ENCODE measurements at places on chromosomes 7 and 10. TPM values are rescaled to one million over a fixed set of nuclear protein-coding genes. Genes with fewer than 3 reads are reported as not detected.

Gene GPR37
- total RNA-seq, result 43.7 TPM

DNA sequence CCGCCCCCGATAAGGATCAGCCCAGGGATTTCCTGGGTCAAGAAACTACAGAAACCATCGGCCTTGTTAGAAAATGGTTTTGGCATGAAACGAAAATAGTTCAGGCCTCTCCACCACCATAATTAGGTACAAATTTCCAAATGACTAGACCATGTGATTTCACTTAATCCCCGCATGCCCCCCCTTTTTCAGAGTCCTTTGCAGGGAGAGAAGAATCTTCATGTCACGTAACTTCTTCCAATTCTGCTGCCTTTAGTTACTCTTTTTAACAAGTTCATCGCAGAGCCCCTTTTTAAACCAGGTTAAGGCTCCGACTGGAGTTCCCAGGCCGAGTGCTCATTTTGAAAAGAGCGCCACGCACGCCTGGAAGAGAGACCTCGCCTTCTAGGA, 3.4 kb downstream of the PDGFA start:
- DNase-seq, result no peak

- DNase-seq, result no peak
Observed at GRCh38 chr7:1889556-1890181, 219.6 kb downstream of the ELFN1 start.

Gene WIPF3
- total RNA-seq, result not detected

Measured in osteocyte (in vitro differentiated cells).